ENCODE measurements at places on chromosomes 11 and 22. TPM values are rescaled to one million over a fixed set of nuclear protein-coding genes. Genes with fewer than 3 reads are reported as not detected.

DNA sequence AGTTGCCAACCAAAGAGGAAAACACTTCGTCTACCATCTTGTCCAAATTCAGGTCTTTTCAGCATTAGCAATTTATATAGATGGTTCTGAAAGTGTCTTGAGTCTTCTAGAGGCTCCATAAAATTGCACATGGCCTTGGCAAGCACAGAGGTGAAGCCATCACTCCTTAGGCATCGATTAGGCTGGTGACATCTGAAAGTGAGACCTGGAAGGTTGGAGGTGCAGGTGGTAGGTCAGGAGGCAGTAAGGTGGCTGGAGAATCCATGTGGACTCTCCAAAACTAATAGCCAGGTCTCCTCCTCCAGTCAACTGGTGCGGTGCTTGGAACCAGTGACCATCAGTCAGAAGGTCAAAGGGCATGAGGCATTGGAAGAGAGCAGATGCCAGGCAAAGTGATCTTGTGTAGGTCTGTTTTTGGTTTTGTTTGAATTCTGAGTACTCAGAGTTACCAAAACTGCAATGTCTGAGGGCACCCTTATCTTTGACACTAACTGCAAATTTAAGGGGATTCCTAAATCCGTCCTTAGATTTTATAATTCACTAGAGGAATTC, 6.6 kb upstream of the APOL2 start:
- no peak overlapping the region for H3K27ac ChIP-seq
- DNase-seq: no peak
- H3K27me3 ChIP-seq: no peaks in the 10 kb centered on the region
- H3K4me3 ChIP-seq: no peak overlapping the region
- peaks cover 47% of the 10 kb centered on the region for H3K4me1 ChIP-seq

Gene PTPRCAP
- 0.47 TPM for total RNA-seq

GRCh38 chr22:32083814-32084213, 40.8 kb downstream of the SLC5A1 start:
- H3K4me3 ChIP-seq: no peak overlapping the region
- H3K27me3 ChIP-seq: peaks cover 27% of the 10 kb centered on the region
- no peak for DNase-seq

Gene MRGPRX3
- not detected for total RNA-seq

GRCh38 chr22:49672014-49672516, 155.6 kb downstream of the BRD1 start:
- H3K27me3 ChIP-seq: peaks cover 53% of the 10 kb centered on the region
- no peak overlapping the region for H3K27ac ChIP-seq
- no peak for DNase-seq

Gene OR8D1
- not detected for total RNA-seq
